ENCODE measurements at places on chromosomes 12 and 14.
A peak's percentile ranks its signal among the peaks of the same experiment; 100 is the strongest.

DNA sequence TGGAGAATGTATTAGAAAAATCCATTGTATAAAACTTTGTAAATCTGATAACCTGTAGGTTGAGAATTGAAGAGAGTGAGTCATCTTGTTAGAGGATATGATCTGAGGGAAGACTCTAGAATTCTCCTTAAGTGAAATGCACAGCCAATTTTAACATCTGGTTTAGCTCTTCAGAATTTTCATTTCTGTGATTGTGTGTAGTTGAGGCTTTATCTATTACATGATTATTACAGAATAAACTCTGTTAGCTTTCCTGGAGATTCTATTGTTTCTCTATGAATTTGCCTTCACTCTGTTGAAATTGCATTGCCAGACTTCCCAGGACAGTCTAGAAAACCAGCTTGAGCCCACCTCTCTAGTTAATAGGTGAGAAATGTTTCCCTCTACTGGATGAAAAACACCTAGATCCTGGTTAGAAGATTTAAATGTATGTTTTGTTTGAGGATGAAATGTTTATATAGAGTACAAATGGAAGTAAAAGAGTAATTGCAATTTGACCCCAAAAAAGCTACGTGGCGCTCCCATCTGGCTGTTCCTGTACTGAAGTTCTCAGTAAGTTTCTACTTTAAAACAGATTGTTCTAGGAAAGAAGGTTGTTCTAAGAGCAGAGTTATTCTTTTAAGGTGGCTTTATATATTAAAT lies 2.9 kb downstream of the NUDT4 start:
- no peak for DNase-seq

DNA sequence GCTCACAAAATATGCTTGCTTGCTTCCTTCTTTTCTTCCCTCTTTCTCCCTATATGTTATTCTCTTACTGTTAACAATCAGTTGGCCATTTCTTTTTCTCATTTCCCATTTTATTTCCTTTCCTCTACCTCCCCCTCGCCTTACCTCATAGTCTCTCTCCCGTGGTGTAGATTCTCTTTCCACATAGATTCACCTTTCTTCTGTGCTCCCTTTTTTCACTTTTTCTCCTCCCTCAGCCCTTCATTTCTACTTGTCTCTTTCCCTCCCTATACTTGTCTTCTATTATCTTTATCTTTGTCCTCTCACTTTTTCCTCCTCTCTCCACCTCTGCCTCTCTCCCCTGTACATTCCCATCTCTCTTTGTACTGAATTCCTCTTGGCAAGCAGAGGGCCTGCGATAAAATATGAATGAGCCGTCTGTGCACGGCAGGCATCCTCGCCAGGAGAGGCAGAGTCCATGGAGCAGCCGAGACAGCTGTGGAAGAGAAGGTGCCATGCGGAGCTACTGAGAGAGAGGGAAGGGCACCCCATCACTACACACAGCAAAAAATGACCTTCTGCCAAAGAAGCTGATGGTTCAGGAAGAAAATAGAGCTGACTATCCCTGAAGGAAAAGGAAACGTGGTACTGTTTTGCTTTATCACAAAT lies 12.1 kb downstream of the C14orf93 start:
- no peak for DNase-seq

GRCh38 chr12:92146497-92147224 lies 1.0 kb upstream of the BTG1 start:
- no peak for DNase-seq

- no peak for DNase-seq
Observed at GRCh38 chr14:24267516-24267915, 3.9 kb downstream of the RABGGTA start.

GRCh38 chr12:115146453-115146852 lies 462.5 kb upstream of the TBX3 start:
- DNase-seq = no peak

GRCh38 chr14:22919601-22919921 lies 612 bp upstream of the RBM23 start:
- DNase-seq = no peak

- DNase-seq = no peak
Observed at GRCh38 chr14:32813401-32813800, 125.3 kb upstream of the NPAS3 start.

GRCh38 chr14:76389841-76390240 lies 13.9 kb downstream of the ESRRB start:
- DNase-seq = no peak

DNA sequence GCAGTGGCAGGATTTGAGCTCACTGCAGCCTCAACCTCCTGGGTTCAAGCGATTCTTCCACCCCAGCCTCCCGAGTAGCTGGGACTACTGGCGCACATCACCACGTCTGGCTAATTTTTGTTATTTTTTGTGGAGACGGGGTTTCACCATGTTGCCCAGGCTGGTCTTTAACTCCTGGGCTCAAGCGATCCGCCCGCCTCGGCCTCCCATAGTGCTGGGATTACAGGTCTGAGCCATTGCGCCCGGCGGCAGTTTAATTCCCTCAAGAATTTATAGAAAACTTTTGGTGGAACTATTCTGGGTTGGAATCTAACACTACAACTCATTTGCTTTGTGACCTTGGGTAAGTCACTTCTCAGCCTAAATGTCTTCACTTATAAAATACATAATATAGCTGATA lies 1.8 kb upstream of the SP1 start:
- no peak for DNase-seq

DNA sequence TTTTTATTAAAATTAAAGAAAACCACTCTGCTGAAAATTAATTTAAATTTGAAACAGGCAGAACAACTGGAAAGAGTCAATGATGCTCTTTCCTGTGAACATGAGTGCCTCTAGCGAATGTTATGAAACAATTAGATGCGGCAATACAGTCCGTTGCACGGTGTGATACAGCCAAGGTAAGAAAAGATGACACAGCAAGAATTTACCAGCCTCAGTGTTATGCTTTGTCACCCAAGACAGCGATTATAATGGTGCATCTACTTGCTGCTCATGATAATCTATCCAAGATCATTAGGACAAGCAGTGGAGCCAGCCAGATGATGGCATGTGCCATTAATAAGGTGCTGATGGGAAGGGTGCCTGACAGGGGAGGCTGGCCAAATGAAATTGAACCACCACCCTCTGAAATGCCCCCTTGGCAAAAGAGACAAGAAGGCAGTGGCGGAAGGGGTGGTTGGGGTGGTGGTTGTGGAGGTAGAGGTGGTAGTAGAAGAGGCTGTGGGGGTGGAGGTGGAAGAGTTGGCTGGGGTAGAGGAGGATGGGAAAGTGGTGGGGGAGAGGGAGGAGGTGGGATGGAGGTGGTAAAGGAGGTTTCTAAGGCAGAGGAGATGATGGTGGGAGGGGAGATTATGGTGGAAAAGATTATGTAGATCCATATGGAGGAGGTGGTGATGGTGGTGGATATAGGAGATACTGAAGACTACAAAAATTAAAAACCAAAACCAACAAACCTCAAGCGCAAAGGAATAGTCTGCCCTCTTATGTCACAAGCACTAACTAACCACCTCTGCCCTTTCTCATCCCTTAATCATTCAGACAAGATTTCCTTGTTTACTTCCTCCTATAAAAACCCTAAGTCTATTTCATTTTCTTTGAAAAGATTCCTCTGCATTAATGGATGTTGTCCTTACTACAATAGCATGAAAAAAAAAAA lies 4.0 kb upstream of the RESF1 start:
- no peak for DNase-seq

DNA sequence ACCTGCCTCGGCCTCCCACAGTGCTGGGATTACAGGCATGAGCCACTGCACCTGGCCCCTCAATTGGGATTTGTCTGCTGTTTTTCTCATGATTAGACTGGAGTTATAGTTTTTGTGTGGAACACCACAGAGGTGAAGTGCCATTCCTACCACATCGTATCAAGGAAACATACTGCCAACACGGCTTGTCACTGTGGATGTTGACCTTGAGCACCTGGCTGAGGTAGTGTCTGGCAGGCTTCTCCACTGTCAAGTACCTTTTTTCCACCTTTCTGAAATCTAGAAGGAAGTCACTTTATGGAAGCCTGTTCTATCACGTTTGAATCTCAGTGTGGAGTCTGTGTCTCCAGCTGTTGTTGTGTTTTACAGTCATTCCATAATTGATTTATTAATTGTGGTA lies 21.4 kb upstream of the SEL1L start:
- DNase-seq = no peak

- no peak for DNase-seq
Observed at GRCh38 chr14:38108681-38109080, 99.0 kb upstream of the SSTR1 start.

DNA sequence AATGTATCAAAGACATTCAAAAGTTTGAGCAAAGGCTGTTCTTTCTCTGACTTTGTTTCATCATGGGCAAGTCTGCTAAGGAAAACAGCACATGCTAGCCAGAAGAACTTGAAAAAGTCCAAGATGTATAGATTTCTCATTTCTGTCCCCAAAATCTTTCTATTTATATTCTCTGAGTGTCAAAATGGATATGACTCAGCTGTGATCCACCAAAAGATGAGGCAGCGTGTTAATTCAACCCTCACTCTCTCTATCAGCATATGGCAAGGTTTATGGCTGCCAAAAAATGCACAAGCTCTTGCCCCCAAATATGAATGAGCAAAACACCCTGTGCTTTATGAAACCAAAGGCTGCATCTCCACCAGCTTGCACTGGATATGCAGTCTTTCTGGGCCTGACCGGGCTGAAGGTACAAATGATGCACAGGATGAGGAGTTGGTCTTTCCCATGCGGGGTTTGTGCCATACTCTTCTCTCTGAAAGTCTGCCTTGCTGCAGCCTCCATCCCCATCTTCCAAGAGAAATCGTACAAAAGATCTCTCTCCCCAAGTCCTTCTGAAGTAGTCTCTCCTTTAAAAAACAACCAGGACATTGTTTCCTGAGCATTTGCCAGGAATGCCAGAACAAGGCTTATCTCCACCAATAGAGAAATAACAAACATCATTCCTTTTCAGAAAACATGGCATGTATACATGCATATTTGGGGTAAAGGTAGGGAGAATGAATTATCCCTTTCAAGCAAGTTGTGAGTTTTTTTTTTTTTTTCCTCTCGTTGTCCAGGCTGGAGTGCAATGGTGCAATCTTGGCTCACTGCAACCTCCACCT lies 203.4 kb downstream of the TMX1 start:
- no peak for DNase-seq

DNA sequence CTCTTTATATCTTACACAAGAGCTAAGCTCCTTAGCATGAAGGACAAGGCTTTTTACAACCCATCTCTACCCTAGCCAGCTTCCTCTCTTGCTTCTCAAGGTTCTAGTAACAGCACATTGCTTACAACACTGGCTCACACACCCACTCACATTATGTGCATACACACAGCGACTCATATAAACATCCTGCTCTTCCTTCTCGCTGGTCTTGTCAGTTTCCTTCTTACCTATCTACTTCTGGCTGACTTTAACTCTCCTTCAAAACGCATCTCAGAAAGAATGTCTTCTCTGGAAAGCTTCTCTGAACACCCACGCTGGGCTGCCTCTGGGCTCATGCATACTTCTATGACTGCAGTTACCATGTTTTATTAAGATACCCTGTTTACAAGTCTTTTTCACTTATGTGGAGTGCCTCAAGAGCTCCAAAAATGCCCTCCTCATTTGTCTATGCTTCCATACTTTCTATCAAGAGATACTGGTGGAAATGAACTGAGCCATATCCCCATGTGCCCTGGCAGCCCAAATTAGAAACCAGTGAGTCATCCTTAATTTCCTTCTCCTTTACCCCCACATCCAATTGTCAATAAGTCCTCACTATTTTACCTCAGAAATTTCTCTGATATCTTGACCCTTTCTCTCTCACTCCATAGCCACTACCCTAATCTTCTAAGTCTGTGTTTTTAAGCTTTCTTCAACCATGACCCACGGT lies 126.9 kb upstream of the KRAS start:
- DNase-seq = no peak

DNA sequence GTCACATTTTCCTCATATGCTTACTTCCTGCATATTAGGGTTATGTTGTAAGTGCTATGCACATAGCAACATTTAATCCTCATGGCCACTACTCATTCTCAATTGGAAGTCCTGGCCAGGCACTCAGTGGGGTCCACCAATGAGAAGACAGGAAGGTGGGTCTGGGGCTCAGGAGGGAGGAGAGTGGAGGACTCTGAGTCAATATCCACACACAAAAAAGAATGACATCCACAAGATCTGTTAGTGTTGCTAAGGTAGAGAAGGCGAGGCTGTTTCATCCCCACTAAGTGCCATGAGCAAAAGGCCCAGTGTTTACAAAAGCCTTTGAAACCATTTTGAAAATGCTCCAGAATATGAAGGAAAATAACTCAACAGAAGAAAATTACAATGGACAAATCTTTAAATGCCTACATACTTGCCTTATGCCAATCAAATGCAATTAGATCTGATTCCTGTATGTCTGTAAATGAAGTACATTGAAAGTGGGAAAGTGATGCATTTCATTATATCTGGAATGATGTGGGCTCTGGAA lies 53.9 kb downstream of the EID3 start:
- DNase-seq = no peak

- no peak for DNase-seq
Observed at GRCh38 chr12:102593134-102593533, 112.8 kb upstream of the IGF1 start.

DNA sequence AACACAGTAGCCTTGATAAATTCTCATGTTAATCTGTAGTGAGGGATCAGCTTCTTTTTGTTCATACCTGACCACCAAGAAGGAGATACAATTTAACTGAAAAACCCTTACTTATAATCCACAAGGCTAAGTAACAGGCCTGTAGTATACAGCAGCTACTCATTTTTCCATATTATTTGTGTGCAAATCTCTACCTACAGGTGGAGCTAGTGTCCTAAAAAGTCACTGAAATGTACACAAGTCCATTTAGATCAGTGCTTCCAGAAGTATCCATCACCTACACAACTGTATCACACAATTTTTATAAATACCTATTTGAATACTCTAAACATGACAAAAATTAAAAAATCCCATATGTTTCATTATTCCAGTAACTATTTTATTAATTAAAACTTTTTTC lies 173.2 kb downstream of the SLC35F4 start:
- DNase-seq = peak; percentile 2

DNA sequence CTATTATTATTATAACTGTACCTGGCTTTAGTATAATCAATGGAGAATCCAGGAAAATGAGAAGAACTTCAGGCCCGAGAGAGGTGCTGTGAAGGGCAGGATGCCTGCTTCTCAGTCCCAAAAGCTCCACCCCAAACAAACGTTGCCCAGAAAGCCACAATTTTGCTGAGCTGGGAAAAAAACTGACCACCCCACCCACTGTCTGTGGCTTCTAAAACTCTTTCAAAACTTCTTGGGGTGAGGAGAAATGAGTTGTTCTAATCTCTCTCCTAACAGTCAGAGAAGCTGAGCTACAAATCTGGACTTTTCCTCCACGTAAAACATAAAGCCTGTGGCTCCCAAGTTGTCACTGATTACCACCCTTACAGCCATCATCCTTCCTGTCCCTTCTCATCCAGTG lies 13.4 kb downstream of the VDR start:
- DNase-seq = no peak

- no peak for DNase-seq
Observed at GRCh38 chr12:47964106-47964728, 821 bp downstream of the TMEM106C start.

- no peak for DNase-seq
Observed at GRCh38 chr12:25352083-25352918, 101.6 kb upstream of the KRAS start.

Data from CMK (cell line).